ENCODE measurements at places on chromosomes 7 and 10.

DNA sequence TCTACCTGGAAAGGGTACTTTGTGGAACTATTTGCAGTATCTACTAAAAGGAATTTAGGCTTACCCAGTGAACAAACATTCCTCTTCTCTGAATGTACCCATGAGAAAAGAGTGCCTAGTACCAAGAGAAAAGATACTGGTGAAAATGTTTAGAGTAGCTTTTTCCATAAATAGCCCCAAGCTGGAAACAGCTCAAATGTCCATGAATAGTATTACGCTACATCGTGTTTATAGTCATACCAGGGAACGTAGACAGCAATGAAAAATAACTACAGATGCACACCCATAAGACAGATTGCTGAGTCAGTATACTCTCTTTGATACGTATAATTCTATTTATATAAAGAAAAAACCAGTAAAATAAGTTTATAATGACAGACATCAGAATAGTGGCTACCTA lies 285.9 kb downstream of the KLF6 start:
- DNase-seq, result no peak

GRCh38 chr10:87538092-87539015 lies 33.7 kb downstream of the MINPP1 start:
- no peak for DNase-seq

- no peak for DNase-seq
Observed at GRCh38 chr7:134209322-134210015, 82.3 kb downstream of the LRGUK start.

DNA sequence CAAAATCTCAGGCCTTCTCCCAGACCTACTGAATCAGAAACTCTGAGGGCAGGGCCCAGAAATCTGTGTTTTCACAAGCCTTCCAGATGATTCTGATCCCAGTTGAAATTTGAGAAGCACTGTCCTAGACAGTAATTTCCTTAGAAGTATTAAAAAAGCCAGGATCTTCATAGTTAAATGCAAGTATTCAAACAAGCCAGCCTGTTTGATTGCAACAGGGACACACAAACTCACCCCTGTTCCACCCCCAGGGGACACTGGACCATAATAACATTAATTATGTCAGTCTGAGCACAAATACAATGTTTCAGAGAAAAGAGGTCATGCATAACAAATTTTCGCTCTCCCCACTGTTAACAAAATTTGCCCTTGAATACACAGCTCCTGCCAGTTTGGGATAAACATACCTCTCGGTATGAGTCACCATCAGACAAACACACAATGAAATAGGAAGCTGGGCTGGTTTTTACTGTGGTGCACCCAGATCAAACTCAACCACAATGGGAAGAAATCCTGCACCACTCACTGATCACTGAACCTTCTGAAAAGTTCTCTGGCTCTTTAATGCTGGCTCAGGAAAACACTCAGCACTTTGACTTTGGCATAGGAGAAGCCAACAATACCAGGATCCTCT lies 34.3 kb downstream of the ABLIM1 start:
- DNase-seq, result peak; percentile 2

DNA sequence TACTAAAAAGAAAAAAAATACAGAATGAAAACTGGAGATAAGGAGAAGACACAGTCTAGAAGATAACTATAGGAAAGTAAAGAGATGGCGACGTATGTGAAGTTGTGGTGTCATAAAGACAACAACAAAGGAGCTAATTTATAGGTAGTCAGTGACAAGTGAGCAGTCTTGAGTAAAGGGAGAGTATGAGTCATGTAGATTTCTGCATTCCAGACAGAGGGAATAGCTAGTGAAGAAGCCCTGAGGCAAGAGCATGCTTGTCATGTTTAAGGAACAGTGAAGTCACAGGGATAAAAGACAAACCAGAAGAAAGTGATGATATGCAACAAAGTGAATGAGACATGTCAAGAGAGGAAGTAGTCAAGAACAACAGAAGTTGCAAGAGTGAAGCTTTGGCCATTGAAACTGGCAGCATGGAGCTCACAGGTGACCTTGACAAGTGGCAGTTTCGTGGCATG lies 2.3 kb upstream of the MIOS start:
- no peak for DNase-seq

DNA sequence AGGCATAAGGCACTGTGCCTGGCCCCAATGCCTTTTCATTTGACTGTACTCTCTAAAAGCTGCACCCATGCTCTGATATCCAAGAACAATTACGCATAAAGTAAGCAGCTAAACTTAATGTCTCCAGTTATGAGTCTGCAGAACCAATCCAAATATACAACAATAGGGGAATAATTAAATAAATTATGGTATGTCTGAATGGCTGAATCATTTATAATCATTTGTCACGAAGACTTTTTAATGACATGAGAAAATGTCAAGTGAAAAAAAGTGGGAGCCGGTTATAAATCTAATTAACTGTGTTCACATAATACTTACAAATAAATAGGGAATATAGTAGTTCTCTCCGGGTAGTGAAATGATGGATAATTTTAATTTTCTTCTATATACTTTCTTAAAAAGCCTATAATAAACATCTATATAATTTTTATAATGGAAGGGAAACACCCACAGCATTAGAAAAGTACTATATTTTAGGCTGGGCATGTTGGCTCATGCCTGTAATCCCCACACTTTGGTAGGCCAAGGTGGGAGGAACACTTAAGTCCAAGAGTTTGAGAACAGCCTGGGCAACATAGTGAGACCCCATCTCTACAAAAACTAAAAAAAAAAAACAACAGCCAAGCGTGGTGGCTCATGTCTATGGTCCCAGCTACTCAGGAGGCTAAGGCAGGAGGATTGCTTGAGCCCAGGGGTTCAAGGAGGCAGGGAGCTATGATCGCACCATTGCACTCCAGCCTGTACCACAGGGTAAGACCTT lies 14.2 kb downstream of the SLC37A3 start:
- no peak for DNase-seq

GRCh38 chr10:97043563-97043855 lies 142.2 kb downstream of the SLIT1 start:
- no peak for DNase-seq

DNA sequence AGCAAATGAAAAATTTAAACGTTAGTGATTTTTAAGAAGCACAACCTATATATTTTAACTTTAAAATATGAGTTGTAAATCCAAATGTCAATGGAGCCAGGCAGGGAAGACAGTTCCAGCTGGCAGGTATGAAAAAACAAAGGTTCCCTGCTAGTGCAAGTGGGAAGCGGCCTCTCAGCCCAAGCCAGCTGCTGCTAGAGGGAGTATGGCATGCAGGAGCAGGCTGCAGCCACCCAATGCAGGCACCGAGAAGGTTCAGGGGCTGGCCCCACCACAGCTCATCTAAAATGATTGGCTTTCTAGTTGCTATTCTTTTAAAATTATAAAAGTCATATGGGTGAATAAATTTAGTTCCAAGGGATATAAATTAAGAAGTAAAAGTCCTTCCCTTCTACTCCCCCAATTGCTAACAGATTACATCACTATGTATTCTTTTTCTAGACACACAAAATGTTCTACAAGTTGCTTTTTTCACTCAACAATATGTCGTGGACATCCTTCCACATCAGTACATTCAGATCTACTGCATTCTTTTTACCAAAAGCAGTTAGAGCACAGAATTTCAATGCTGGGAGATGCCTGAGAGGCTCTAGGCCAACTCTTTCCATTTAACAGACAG lies 69.3 kb downstream of the SGMS1 start:
- no peak for DNase-seq

DNA sequence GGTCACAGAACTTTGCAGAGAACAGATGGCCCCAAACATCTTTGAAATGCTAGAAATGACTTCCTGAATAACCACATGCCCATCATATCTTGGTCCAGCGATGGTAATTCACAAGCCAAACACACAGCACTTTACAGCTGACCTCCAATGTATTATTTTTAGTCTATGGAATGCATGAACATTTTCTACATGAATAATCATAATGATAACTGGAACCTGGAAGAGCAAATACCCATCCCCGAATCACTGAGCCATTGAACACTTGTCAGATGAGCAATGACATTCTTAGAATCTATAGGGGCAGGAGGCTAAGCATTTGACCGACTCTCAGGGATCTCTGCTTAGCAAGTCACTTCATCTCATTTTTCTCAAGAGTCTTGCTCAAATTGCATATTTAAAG lies 167.3 kb downstream of the CREB5 start:
- DNase-seq, result no peak

DNA sequence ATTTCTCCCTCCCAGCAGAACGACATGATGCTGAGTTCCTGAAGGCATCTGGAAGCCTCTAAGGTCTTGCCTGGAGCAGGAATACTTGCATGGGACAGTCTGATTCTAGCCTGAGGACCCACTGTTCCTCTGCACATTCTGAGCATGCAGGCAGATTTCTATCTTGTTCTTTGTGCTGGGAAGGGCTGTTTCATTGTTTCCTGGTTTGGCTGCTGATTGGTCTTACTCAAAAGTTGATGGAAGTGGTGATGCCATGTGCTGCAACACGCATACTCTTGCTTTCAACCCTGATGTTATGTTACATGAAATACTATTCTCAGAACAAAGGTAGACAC lies 307.0 kb downstream of the GATA3 start:
- DNase-seq, result no peak

DNA sequence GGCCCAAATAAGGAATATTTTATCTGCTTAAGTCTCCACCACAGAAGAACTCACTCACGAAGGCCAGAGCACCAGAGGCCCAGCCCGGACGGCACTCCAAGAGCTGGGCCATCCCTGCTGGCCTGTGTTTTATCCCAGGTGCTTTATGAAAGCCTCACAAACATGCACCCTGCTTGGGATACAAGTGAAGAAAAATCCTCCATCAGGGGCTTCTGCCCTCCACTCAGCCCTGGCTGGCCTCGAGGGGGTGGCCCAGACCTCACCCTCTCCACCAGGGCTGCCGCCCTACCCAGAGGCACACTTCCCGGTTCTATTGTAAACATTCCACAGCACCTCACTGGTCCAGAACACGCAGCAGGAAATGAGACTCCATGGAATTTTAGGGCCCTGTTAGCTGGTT lies 19.8 kb upstream of the DNAAF5 start:
- no peak for DNase-seq

DNA sequence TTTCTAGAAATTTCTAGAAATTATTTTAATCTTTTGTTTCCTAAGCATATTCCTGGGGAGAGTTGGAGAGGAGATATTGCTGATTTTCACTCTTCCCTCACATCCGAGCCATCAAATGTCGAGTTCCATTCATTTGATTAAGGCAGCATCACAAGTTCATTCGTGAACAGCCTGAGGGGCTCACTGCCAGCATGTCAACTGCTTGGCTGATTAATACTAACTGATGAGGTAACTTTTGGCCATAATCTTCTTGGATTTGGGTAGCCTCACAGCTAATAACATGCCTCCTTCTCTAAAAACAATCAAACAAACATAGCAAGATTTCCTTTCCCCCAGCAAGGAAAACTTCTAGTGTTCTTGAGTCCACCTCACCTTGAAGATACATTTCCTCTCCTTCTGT lies 87.1 kb upstream of the AFAP1L2 start:
- DNase-seq, result no peak

- no peak for DNase-seq
Observed at GRCh38 chr7:14271441-14271840, 282.0 kb upstream of the ETV1 start.

DNA sequence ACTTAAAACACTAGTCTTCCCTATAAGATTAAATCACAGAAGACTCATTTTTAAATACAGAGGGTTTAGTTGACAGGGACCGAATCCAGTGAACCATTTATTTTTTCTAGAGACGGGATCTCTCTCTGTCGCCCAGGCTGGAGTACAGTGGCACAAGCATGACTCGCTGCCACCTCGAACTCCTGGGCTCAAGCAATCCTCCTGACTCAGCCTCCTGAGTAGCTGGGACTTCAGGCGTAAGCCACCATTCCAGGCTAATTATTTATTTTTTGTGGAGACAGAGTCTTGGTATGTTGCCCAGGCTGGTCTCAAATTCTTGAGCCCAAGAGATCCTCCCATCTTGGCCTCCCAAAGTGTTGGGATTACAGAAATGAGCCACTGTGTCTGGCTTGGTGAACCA lies 20.9 kb upstream of the LYZL1 start:
- DNase-seq, result no peak

Data from NCI-H526 (cell line).